Activated CD4-positive, alpha-beta T cell treated with anti-CD3 and anti-CD28 coated beads, Interleukin-2, amount 10 ng/mL, durations not matched to agents 24 days and 14 days (primary cell): ENCODE measurements at places on chromosomes 5 and 9.

- no peak for DNase-seq
These were observed 5.8 kb upstream of the DMRTA1 start for GRCh38 chr9:22440841-22441240.

- DNase-seq, result no peak
These were observed 52.3 kb downstream of the SLC46A2 start for GRCh38 chr9:112838342-112838741.

GRCh38 chr5:1698589-1699316 lies 100.9 kb downstream of the MRPL36 start:
- no peak for DNase-seq

- DNase-seq, result no peak
These were observed 1.1 kb downstream of the TGFBR1 start for GRCh38 chr9:99106044-99106375.

DNA sequence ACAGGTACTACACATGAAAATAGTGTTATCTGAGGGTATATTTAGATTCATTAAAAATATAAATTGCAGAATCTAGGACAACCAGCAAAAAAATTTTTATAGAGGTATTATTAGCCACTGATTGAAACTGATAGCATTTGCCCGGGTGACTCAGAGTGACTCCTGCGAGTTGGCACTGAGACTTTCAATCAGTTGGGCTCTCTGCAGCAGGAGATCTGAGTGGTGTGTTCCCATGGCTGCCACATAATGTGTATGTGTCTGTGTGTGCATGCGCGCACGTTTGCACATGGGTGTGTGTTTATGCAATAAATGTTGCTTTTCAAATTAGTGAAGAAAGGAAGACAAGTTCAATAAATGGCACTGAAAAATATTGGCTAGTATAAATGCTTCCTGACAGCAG lies 100.1 kb upstream of the MRPS30 start:
- DNase-seq, result no peak

DNA sequence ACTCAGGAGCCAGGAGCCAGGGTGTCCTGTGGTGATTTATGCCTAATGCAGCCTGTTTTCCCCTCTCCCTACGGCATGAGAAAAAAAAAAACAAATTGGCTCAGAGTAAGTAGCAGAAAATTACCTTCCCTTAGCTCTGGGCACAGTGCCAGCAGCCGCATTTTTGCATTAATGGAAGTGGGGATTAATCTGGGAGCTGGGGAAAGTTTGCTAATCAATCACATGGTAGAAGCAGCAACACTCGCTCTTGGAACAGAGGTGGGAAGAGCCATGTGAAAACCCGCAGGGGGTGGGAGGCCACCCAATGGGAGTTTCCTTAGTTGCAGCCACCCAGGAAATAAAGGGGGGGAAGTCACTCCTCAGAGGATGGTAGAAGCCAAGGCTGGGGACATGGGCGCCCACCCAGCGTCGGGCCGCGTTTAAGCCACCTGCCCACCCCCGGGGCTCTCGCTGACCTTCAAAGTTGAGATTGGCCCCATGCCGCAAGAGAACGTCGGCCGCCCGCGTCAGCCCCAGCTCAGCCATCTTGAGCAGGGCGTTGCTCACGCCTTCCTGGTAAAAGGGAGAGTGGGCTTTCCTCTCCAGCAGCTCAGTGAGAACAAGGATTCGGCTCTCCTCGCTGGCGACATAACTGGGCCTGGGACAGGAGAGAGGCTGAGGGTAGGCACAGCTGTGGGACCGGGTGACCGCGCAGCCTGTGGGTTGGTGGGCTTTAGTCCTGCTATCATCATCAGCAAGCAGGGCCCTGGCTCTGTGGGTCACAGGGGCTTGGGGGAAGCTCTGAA lies 1.7 kb downstream of the ASB6 start:
- DNase-seq, result no peak

- DNase-seq, result no peak
These were observed 126.6 kb downstream of the ZNF354C start for GRCh38 chr5:179186801-179187200.

DNA sequence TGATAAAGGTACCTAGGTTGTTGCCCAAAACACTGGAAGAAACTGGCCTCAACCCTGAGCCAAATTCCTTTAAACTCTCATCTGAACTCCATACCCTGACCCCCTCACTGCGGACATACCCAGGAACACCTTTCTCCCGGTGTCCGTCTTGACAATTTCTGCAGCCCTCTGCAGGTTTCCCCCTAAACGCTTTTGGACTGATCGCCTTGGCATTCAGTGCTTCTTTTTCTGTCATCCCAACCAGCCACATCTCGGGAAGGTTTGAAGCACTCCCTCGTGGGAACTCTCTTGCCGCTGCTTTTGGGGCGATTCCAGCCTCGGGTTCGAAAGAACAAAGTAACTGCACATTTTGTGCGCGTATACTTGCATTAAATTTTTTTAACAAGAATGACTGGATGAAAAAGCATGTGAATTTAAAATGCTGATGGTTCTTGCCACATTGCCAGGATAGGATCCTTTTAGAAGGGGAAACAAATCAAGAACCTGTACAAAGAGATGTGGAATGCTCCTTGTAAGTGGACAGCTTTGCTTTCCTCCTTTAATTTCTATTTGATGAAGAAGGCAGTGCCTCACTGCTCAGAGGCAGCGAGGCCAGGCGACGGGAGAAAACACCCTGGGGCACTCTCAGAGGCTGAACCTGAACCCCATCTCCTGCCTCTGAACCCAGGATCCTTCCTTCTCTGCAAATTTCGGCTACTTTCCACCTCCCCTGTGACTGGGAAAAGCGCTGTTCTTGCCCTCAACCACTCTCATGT lies 615 bp downstream of the PSMD5 start:
- no peak for DNase-seq

DNA sequence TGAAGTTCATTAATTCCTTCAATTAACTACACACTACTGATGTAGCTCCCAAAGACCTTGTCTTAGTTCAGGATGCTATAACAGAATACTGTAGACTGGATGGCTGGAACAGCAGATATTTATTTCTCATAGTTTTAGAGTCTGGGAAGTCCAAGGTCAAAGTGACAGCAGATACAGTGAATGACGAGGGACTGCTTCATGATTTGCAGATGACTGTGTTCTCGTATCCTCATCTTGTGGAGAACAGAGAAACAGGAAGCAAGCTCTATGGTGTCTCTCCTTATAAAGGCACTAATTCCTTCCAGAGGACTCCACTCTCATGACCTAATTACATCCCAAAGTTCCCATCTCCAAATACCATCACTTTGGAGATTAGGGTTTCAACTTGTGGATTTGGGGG lies 65.6 kb upstream of the MAP1B start:
- DNase-seq, result no peak

DNA sequence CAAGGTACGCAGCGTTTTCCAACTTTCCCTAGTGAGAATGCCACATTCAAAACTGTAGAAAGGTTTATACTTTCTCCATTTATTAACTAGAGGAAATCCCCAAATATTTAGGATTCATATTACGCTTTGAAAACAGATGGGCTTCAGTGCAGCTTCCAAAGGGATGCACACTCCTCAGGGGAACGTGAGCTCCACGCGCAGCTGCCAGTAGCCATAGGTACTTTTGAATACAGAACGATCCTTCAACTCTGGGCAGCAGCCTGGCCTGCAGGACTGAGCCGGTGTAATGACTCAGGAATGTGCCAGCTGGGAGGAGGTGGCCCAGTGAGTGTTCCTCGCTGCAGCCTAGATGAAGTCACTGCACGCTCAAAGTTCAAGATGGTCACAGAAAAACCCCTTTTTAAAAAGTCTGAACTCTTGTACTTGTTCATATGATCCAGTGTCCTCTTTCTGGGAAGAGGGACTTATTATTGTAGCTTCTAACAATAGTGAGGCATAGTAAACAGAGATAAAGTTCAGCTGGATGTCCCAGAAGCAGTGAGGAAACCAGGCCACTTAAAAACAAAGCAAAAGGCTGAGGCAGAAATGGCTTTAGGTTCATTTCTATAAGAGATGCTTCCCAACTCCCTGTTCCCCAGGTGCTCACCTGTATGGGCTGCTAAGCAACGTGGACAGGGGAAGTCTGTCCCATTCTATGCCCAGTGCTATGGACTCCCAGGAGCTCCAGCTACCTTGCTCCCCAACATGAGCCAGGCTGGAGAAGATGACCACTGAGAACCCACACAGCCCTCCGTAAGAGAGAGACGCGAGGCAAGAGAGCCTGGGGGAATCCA lies 130.0 kb downstream of the LHFPL2 start:
- no peak for DNase-seq

- DNase-seq, result no peak
These were observed 33.9 kb downstream of the TAS2R1 start for GRCh38 chr5:9596171-9596780.

- peak; percentile 87 for DNase-seq
These were observed 754 bp downstream of the ZFR start for GRCh38 chr5:32443541-32444430.

DNA sequence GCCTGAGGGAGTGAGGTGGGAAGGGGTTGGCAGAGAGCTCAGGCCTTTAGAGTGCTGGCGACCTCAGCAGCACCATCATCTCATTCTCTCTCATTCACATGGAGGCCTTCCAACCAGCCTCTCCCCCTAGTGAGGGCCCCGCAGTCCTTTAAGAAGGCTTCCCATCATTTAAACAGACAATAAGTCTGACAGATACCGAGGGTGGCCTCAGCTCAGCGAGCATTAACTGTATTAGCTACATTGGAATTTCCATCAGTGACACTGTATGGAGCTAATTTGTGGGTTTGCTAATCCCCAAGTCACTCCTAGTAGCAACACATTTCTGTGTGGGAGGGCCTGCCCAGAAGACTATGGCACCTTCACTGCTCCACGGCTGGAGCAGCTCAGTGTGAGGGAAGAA lies 75.8 kb downstream of the INSYN2B start:
- DNase-seq, result no peak

GRCh38 chr9:123965801-123966686 lies 36.1 kb upstream of the DENND1A start:
- no peak for DNase-seq

GRCh38 chr9:122315534-122315933 lies 50.9 kb downstream of the MRRF start:
- DNase-seq, result no peak
